ENCODE measurements at places on chromosomes 5 and 9. TPM values are rescaled to one million over a fixed set of nuclear protein-coding genes. Genes with fewer than 3 reads are reported as not detected.

CFAP90 gene
- 2.1 TPM for polyA plus RNA-seq

FRRS1L gene
- 20.4 TPM for polyA plus RNA-seq

MXD3 gene
- polyA plus RNA-seq, result 9.3 TPM

CDX1 gene
- not detected for polyA plus RNA-seq

F12 gene
- polyA plus RNA-seq, result 1.4 TPM

ANKDD1B gene
- not detected for polyA plus RNA-seq

GPBP1 gene
- polyA plus RNA-seq, result 122 TPM

TTC39B gene
- 2.8 TPM for polyA plus RNA-seq

CARD6 gene
- 0.06 TPM for polyA plus RNA-seq

EIF4E1B gene
- 0.82 TPM for polyA plus RNA-seq

NUTM2G gene
- polyA plus RNA-seq, result 0.18 TPM

FRMD3 gene
- polyA plus RNA-seq, result 11.1 TPM

PCDHB9 gene
- 4.9 TPM for polyA plus RNA-seq

LCNL1 gene
- polyA plus RNA-seq, result 0.76 TPM

DRD1 gene
- 0.72 TPM for polyA plus RNA-seq

CCDC107 gene
- polyA plus RNA-seq, result 41.4 TPM

SV2C gene
- 0.88 TPM for polyA plus RNA-seq

CARTPT gene
- not detected for polyA plus RNA-seq

VCAN gene
- polyA plus RNA-seq, result 1,274 TPM

SLC6A7 gene
- polyA plus RNA-seq, result 4.6 TPM

CTNNA1 gene
- 87.9 TPM for polyA plus RNA-seq

SSBP2 gene
- polyA plus RNA-seq, result 128 TPM

APBA1 gene
- 10.9 TPM for polyA plus RNA-seq

TAS2R1 gene
- 0.41 TPM for polyA plus RNA-seq

SLC2A6 gene
- 17.9 TPM for polyA plus RNA-seq

SURF1 gene
- 32.3 TPM for polyA plus RNA-seq

SPINK13 gene
- polyA plus RNA-seq, result not detected

PARP8 gene
- 29.9 TPM for polyA plus RNA-seq

SLC36A2 gene
- polyA plus RNA-seq, result not detected

MCIDAS gene
- not detected for polyA plus RNA-seq

UQCRQ gene
- polyA plus RNA-seq, result 444 TPM

GDA gene
- polyA plus RNA-seq, result 0.26 TPM

FOXD4L3 gene
- polyA plus RNA-seq, result not detected

OLFML2A gene
- 0.15 TPM for polyA plus RNA-seq

ABL1 gene
- 24.0 TPM for polyA plus RNA-seq

PLPP6 gene
- 26.3 TPM for polyA plus RNA-seq

FLT4 gene
- polyA plus RNA-seq, result 0.04 TPM

NMUR2 gene
- polyA plus RNA-seq, result not detected

DIAPH1 gene
- 22.4 TPM for polyA plus RNA-seq

PCDHA5 gene
- polyA plus RNA-seq, result 1.4 TPM

KIAA1958 gene
- polyA plus RNA-seq, result 8.7 TPM

PRR16 gene
- 1.7 TPM for polyA plus RNA-seq

GPR21 gene
- polyA plus RNA-seq, result 7.2 TPM

PLPP7 gene
- polyA plus RNA-seq, result 0.87 TPM

SLF1 gene
- 19.7 TPM for polyA plus RNA-seq

C8G gene
- not detected for polyA plus RNA-seq

MAP1B gene
- polyA plus RNA-seq, result 234 TPM

TLX3 gene
- not detected for polyA plus RNA-seq

RASEF gene
- polyA plus RNA-seq, result 0.12 TPM

PPP2R2B gene
- polyA plus RNA-seq, result 250 TPM

PCA3 gene
- polyA plus RNA-seq, result not detected

LMNB1 gene
- 91.0 TPM for polyA plus RNA-seq

CCDC152 gene
- 1.5 TPM for polyA plus RNA-seq

CTXN3 gene
- polyA plus RNA-seq, result 1.0 TPM

CHMP5 gene
- 286 TPM for polyA plus RNA-seq

OTP gene
- not detected for polyA plus RNA-seq

HSDL2 gene
- 9.0 TPM for polyA plus RNA-seq
